NCI-H2107 (cell line): ENCODE measurements at places on chromosomes 3 and 15.

DNA sequence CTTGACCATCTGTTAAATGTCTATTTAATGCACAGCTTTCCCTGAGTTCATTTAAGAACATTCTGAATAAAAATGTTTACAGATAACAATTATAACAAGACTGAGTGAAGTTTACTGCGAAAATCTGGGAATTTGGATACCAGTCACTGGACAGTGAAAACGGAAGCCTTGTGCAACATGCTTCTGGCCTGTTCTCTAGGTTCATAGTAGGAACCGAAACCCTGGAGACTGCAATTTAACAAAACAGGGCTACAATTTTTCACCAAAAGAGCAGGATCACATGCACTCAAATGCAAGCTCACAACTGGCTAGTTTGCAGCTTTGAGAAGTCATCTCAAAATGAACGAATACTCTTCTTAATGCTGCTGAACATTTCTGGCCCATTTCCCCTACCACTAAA is 435.9 kb downstream of the NR2F2 start:
- DNase-seq, result no peak

- DNase-seq, result no peak
Observed at GRCh38 chr15:55894399-55894965, 98.9 kb downstream of the NEDD4 start.

DNA sequence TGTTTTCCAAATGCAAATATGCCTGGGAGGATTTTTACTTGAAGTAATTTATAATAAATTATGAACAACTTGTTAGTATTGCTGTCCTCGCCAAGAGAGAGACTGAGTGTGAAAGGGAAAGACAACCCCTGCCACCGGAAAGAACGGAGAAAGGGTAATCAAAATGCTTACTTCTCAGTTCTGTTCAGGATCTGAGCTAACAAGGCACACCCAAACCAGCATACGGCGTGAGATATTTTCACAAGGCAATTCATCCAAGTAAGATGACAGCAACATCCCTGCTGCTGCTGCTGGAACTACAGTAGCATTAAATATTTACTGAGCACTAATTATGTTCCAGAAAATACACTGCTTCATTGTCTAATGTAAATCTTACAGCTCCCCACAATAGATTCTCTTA is 96.1 kb downstream of the KBTBD8 start:
- DNase-seq, result no peak

- no peak for DNase-seq
Observed at GRCh38 chr3:32973982-32974381, 22.5 kb downstream of the CCR4 start.

DNA sequence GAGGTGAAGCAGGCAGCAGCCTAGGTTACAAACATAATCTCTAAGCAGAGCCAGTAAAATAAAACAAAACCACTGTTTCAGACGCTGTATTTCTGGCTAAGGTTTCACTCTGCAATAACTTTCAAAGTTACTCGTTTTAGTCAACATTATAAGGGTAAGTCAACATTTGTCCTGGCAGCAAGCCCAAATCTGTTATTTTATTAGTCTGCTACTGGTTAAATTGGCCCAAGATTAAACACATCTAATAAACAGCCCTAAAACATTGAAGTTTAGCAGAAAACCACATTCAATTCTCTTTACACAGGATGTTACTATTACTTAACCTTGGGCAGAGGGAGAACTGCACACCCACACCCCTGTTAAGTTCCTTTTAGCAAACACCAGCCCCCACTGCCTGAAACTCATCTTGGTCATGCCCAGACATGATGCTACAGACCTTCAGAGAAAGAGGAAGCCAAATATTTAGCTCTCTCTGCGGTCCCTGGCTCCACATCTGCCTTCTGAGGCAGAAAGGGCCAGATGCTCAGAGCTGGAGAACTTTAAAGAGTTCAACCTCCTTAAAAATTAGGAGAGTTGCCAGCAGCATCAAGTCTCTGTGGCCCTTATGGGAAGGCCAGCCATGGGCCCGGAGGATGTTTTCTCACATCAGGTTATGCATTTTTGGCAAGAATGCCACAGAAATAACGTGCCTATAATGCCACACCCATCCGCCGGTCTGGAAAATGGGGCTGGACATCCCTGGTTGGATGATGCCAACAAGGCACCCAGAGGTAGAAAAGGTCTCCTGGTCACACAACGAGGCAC is 17.9 kb downstream of the ARHGEF3 start:
- DNase-seq, result no peak

GRCh38 chr3:70185661-70186060 is 126.8 kb downstream of the MDFIC2 start:
- DNase-seq, result no peak

DNA sequence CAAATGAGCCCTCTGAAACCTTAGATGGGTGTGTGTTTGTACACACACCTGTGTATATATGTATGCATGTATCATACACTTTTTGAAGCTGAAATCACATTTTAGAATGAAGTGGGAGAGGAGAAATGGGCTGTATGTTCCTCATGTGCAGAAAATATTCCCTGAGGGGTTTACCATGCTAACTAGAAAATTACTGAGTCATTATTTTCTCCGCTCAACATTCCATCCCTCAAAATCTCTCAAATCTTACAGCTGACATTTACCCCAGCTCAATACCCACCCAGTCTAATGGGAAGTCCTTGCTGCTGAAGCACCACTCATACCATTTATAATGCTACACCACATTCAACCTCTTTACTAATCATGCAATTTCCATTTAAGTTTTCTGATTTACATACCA is 138.6 kb downstream of the P2RY1 start:
- DNase-seq, result no peak

GRCh38 chr3:151976211-151977050 is 103.0 kb downstream of the SUCNR1 start:
- no peak for DNase-seq

DNA sequence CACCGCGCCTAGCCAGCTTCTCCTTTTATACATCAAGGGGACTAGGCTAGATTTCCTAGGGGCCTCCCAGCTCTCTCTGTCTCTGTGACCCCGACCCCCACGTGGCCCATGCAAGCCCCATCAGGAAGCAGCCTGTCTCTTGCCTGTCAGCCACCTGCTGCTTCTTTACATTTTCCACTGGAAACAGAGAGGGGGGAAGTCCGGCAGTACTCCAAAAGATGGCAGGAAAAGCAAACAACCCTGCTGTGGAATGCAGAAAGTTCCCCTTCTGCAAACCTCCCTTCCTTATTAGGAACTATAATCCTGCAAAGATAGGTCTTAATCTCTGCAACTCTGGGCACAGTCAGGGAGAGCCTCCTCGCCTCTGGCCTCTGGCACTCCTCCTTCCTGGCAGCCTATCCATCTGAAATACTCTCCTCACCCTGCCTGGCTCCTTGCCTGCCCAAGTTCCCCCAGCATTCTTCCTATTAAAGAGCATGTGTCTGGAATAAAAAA is 47.4 kb upstream of the HACD2 start:
- no peak for DNase-seq

- DNase-seq, result no peak
Observed at GRCh38 chr3:8489278-8489792, 12.3 kb upstream of the LMCD1 start.

DNA sequence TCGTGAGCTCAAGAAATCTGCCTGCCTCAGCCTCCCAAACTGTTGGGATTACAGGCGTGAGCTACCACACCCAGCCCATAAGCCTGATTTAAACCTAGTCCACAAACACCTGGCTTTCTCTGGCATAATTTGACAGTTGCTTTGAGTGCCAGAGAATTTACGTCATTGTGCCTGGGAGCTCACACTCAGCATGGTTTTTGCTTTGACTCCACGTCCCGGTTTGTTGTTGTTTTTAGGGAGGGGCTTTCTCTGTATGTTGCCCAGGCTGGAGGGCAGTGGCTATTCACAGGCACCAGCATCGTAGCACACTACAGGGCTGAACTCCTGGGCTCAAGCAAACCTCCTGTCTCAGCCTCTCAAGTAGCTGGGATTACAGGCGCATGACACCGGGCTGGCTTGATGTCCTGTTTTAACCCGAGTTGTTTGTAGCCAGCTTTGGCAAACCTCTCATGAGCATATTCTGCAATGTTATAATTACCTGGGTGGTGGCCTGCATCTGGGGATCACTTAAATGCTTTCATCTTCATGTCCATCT is 32.7 kb downstream of the CEMIP start:
- no peak for DNase-seq

DNA sequence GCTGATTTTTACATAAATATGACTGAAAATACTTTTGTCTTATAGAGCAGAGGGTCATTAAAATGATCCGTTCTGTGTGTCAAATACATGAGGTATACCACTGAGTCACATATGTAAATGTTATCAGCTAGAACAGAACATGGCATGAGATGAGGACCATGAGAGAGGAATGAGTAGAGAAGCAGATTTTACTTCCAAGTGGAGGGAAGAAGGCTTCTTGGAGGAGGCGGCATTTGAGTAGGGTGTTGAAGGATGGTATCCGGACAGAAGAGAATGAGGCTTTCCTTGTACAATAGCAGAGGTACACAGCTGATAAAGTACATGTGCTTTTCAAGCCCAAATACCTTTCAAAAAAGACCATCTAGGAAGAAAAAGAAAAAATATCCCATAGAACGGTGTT is 4.8 kb downstream of the LIPC start:
- DNase-seq, result no peak

- no peak for DNase-seq
Observed at GRCh38 chr3:56792193-56792592, 9.6 kb downstream of the ARHGEF3 start.

DNA sequence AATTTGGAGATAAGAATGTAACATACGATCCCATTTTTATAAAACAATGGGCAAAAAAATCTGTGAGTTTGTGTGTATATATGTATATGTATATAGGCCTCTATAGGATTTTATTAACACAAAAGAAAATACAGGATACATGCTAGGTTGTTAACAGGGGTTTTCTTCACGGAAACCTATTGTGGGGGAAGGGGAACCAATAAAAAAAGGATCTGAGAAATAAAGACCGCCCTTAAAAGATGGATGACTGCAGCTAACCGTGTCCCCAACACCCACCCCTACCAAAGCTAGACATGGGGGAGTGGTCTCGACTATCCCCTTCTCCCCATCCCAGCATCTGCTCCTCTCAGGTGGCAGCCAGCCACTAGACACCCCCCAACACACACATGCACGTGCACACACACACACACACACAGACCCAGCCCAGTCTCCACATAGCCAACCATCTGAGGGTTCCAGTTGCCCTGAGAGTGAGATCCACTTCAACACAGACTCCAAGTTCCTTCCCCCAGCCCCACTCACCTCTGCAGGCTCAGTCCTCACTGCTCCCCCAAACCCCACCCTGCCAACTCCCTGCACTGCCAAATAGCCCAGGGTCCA is 132.9 kb downstream of the TPRA1 start:
- no peak for DNase-seq

DNA sequence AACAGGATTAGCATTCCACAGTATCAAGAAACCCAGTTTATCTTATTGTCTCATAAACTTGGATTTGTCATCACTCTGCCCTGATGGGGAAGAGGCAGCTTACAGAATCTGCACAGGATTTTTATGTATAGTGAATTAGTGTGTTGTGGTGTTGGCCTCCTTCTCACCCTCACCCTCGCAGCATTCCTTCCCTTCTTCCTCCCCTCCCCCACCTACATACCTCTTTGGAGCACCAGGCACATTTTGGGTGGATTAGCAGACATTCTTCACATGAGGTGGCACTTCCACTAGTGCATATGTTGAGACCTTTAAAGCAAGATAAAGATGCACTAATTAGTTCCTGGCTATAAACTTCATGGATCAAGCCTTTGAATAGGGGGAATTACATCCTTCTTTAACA is 13.9 kb downstream of the ITGB5 start:
- DNase-seq, result no peak

DNA sequence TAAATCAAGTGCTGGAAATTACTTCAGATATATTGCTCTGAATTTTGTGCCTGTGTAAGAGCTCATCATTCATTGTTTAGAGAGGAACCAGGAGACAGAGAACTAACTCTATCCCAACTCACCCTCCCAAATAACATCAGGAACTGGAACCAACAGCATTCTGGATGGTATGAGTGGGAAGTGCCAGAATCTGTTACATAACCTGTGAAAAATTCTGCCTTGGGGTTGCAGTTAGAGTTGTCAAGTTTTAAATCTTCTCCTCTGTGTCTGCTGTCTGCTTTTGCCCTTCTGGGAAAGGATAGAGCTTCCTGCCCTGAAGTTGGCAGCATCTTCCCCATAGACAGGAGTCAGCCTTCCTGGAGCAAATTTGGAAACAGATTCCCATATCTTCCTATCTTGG is 41.2 kb downstream of the TIMP4 start:
- DNase-seq, result no peak
